Activated T-cell treated with anti-CD3 and anti-CD28 coated beads for 24 hours (primary cell): ENCODE measurements at places on chromosomes 2 and 18.

- no peak for DNase-seq
These were observed 312.5 kb upstream of the HS6ST1 start for GRCh38 chr2:128630974-128631697.

DNA sequence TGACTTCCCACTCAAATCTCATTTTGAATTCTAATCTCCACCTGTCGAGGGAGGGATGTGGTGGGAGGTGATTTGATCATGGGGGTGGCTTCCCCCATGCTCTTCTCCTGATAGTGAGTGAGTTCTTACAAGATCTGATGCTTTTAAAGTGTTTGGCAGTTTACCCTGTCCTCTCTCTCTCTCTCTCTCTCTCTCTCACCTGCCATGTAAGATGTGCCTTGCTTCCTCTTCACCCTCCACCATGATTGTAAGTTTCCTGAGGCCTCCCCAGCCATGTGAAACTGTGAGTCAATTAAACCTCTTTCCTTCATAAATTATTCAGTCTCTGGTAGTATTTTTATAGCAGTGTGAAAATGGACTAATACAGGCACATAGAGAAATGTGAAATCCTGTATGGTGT is 7.0 kb upstream of the LDAH start:
- DNase-seq: no peak

DNA sequence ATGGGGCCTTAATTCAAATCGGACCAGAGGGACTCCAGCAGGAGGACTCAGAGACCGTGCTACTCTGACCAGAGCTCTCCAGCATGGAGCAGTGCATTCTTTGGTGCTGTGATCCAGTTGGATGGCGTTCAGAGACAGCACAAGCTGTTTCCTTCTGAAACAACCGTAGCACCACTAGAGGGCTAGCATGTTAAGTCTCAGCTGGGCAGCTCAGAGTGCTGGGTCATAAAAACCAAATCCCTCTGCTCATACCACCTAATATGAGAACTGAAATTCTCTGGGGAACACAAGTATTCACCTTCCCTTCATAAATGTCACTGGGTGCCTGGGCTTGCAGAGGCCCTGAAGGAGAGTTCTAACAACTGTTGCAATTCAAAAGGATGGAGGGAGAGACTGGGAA is 97.7 kb upstream of the TFCP2L1 start:
- DNase-seq: no peak

DNA sequence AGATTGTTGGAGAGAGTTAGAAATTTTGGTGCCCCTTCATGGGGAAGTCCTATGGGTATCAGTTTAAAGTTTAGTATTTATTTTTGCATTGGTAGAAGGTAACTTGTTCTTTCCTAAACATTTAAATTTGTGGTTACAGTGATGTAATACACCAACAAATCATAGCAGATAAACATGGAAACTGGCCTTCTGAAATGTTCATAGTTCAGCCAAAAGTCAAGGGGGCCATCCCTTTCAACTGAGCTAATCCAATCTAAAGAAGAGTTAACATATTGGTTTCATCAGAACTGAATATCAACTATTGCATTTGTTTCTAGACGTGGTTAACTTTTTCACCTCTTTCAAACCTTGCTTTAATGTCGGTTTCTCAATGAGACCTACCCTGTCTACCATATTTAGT is 46.3 kb downstream of the PPP1R1C start:
- no peak for DNase-seq

- DNase-seq: no peak
These were observed 13.2 kb downstream of the CFAP65 start for GRCh38 chr2:219028141-219028540.

GRCh38 chr2:16657671-16658070 is 8.0 kb downstream of the CYRIA start:
- DNase-seq: no peak

- DNase-seq: no peak
These were observed 81.8 kb downstream of the INO80D start for GRCh38 chr2:206004004-206004693.

- no peak for DNase-seq
These were observed 312.3 kb upstream of the PIK3C3 start for GRCh38 chr18:41642756-41643155.

- no peak for DNase-seq
These were observed 3.3 kb upstream of the ATRAID start for GRCh38 chr2:27208486-27209050.

GRCh38 chr2:214808981-214809750 is at the start of gene BARD1:
BARD1 (minus strand) TSS chr2:214809683; CDS start chr2:214809569, 114 bp downstream.
- peak; percentile 38 for DNase-seq

DNA sequence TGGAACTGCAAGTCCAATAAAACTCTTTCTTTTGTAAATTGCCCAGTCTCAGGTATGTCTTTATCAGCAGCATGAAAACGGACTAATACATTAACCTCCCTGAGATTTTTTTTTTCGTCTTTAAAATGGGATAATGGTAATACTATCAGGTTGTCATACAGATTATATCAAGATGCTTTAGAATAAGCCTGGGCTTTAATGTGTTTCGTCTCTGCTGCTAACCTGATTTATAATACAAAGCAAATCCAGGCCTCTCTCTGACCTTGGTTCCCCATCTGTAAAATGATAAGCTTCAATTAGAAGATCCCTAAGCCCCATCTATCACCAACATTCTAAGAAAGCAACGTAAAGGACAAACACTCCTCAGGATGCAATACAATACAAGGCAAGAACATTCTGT is 283.5 kb downstream of the LRATD1 start:
- DNase-seq: no peak

DNA sequence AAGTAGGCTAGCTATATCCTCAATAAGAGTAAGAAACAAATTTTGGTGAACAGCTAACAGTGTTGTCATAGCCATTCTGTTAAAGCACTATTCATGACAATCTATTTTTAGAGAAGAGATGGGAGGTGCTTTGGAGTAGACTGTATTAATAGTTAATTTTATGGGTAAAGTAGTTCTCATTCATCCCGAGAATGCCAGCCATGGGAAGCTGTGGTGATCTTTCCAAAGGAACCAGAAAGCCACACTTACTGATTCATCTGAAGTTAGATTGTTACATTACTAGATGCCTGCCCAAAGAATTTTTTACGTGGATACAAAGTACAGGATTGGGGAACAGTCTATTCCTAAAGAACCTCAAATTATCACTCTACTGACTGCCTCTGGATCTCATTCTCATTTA is 74.6 kb downstream of the ZRANB3 start:
- no peak for DNase-seq
